Stimulated activated CD4-positive, alpha-beta T cell treated with anti-CD3 and anti-CD28 coated beads, Interleukin-2, amount 100 ng/mL, for 4 hours (primary cell): ENCODE measurements at places on chromosomes 7 and 10.

DNA sequence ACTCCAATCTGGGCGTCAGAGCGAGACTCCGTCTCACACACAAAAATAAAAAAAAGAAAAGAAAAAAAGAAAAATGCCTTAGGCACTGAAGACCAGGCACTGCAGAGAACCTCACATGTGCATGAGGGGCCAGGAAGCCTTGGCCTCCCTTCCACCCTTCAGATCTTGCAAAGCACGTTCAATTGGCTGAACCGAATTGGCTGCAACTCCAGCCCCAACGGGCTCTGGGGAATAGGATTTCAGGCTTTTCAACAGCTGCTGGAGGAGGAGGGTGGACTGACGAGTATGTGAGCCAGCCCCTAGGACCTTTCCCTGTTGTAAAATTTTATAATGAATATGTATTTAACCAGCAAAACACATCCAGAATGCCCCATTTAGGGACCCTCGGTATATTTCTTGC, 16.7 kb downstream of the TMEM120A start:
- no peak for DNase-seq

- no peak for DNase-seq
Observed at GRCh38 chr10:74771054-74771453, 55.3 kb upstream of the KAT6B start.

DNA sequence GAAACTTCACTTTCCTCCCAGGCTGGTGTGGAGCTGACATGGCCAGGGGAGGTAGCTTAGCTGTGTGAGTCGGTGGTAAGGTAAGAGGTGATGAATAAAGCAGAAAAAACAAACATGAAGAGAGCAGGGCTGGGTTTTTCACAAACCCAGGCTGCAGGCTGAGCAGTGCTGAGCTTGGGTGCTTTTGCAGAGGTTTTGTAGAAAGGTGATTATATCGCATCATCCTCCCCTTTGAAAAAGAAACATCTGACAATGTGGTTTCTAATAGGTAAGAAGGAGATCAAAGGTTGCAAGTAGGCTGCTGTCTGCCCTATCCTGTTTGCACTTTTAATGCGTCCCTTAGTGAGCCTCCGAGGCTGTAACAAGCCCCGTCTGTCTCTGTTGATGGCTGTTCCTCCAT, 69.6 kb upstream of the GRM8 start:
- no peak for DNase-seq

GRCh38 chr10:14414901-14415300, 84.2 kb upstream of the FRMD4A start:
- no peak for DNase-seq

DNA sequence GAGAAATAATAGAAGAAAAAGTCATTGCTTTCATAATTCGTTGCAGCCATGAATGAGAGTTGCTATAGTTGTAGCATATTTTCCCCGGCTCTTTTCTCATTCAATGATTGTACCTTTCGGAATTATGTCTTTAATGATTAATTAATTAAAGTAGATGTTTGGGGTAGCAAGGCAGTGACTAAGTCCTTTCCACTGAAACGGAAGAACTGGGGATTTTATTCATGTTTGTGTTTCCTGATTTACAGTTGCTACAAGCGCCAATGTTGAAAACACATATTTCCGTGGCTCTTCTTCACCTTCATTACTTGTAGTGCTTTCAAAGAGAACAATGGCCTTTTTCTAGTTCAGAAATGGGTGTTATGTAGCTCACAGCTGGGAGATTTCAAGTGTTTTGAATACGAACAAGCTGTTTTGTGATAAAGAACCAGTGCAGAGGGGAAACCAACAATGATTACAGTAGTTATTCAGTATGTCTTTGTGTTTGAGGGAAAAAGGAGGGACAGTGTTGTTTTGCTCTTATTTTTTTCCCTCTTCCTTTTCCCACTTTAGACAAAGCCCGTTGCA, 153.5 kb downstream of the NSUN6 start:
- no peak for DNase-seq

DNA sequence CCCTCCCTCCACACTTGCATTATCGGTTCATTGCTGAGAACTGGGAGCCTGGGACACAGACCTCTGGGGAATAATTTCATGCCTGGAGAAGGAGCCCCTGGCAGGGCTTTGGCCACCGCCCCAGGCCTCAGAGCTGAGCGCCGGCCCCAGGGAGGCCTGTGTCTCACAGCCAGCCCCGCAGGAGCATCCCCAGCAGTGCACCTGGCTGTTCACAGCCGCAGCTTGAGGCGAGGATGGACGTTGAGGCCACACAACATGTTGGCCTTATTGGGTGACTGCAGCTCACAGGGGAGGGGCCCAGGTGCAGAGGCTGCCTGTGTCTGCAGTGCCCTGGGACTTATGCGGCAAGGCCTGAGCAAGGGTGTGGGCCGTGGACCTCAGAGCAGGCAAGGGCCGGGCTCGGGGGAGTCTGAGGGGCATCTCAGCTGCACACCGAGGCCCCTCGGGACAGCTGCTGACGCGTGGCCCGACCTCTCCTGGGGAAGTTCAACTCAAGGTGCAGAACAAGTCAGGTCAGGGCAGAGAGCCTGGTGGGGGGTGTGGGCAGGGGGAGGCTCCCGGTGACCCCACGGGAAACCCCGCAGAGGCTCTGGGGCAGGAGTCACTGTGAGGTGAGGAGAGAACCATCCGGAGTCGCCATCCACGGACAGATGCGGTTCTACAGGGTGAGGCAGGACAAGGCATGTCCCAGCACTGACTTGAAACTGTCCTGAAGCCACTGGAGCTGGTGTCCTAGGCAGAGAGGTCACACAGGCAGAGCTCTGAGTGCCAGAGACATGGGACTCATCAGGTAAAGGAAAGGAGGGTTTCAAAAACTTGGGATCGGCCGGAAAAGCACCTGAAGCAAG, 13.1 kb upstream of the UBE3C start:
- DNase-seq, result no peak

- no peak for DNase-seq
Observed at GRCh38 chr7:141317033-141317585, 234.1 kb upstream of the AGK start.

DNA sequence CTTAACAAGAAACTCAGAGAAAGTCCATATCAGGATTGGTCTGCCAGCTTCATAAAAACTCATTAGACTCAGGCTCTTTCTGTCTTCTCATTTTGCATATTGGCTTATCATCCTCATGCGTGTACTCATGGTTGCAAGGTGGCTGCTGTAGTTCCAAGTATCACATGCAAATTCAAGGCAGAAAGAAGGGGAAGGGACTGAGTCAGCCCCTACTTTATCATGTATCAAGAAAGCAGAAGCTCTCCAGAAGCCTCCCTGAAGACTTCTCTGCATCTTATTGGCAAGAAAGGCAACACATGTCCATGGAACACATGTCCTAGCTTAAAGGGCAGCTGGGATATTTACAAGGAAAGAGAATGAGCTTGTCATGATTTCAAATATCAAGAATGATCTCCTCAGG, 19.4 kb upstream of the EZH2 start:
- DNase-seq, result no peak

DNA sequence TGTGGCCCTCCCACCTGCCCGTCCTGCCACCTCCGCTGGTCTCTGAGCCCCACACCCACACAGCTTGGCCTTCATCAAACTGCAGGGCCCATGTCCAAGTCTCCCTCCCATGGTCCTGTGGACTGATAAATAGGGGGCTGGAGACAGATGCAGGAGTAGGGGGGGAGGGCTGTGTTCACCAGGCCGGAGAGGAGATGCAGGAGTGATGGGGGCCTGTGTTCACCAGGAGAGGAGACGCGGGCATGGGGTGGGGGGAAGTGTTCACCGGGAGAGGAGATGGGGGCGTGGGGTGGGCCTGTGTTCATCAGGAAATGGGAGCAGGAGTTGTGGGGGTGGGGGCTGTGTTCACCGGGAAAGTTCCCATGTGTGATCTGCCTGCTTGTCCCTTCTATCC, 37.0 kb downstream of the JAKMIP3 start:
- DNase-seq, result no peak

DNA sequence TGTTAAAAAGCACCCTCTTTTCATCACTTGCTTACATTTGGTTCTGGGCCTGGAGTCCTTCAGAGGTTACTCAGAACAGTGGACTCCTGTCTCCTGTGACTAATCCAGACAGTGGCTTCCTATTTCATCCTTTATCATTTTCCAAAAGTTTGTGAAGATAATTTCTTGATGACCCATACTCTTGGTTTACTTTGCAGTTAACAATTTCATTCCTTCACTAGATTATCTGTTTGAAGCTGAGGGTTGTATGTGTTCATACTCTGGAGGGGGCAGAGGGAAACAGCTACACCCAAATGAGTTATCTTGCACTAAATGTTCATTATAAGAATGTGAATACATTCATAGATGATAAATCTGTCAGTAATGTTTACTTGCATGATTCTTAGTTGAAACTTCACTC, 124.7 kb downstream of the ZNF248 start:
- no peak for DNase-seq

- no peak for DNase-seq
Observed at GRCh38 chr7:106225856-106226255, 58.9 kb downstream of the NAMPT start.

DNA sequence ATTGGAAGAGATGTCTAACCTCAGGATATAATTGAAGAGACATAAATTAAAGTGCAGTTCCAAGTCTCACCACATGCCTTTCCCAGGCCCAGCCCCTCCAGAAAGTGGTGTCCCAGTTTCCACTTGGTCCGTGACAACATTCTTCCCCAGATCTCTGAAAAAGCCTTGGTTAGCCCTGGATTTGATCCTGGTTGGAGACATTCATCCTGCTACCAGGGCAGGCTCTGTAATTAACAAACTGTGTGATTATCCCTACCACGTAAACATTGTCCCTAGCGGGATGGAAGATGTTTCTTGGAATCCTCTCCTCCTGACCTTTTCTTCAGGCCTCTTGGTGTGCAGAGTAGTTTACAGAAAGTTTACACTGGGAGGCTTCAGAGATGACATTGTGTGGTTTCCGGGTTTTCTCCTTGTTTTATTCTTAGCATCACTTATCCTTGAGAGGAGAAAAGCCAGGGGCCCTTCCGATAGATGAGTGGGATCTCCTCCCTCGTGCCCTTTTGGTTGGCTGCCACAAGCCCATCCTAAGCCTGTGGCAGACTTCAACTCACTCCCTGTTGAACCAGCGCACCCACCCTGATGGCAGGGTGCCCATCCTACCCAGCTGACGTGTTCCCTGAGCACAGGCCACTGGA, 83.8 kb downstream of the COL13A1 start:
- no peak for DNase-seq

DNA sequence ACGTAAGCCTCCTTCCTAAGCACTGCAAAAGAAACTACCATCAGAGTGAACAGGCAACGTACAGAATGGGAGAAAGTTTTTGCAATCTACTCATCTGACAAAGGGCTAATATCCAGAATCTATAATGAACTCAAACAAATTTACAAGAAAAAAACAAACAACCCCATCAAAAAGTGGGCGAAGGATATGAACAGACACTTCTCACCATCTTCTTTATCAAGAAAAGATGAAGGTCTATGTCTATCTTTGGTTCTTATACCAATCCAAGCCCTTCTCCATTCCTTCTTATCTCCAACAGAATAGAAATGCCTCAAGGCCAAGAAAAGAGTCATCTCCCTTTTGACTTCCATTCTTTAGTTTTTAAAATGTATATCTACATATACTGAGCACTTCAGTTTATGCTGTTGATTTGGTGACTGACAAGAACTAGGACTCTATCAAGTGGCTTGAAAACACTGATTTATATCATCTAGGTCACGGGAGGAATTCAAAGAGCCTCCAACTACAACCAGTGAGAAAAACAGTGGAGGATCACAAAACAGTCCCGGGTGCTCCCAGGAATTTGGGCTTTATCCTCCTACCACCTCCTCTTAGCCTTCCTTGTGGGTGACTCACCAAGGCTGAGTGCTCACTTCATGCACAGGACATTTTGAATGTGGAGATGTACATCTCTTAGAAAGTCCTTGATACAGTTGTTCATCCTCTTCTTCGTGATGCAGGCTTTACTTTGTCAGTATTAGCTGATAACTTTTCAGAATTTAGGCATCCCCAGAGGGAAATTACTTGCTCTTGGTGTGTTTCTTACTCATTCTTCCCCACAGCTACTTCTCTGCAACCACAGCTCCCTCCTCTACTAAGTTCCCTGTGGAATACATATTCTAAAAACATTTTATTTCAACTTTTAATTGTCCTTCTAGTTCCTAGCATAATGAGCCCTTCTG, 15.4 kb downstream of the TAS2R41 start:
- no peak for DNase-seq

- no peak for DNase-seq
Observed at GRCh38 chr7:76386691-76387260, 22.7 kb downstream of the SSC4D start.

GRCh38 chr7:32142649-32143048, 72.4 kb upstream of the PDE1C start:
- no peak for DNase-seq

- no peak for DNase-seq
Observed at GRCh38 chr10:6174201-6174874, 28.4 kb upstream of the PFKFB3 start.

- no peak for DNase-seq
Observed at GRCh38 chr7:135938563-135938962, 38.6 kb downstream of the MTPN start.

DNA sequence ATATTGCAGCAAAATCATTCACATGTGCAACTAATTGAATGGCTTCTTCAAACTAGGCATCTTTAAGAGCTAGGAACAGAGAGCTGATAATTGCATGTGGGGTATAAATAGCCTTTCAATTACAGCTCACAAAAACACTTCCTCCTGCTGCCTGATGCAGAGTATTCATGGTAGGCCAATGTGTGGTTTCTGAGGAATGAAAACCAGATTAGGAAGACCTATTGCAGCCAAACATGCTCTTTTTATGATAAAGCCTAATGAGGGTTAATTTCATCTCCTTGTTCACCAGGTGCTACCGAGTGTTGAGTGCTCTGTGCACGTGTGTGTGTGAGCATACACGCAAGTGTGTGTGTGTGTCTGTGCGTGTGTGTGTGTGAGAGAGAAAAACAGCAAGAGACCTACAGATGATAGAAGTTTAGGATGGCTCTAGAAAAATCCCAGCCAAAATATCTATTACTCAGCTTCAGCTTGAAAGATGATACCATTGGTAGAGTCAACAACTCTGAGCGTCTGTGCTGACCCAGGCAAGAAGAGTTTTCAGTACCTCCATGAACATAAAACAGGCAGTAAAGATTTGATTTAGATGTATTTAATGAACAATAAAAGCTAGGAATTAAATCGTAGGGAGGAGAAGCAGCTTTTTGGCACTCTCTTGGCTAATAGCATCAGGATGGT, 448.5 kb upstream of the ANKRD30A start:
- no peak for DNase-seq

- DNase-seq, result no peak
Observed at GRCh38 chr7:134293002-134293740, 23.6 kb downstream of the SLC35B4 start.

- DNase-seq, result no peak
Observed at GRCh38 chr7:46389146-46389545, 468.1 kb upstream of the IGFBP3 start.

DNA sequence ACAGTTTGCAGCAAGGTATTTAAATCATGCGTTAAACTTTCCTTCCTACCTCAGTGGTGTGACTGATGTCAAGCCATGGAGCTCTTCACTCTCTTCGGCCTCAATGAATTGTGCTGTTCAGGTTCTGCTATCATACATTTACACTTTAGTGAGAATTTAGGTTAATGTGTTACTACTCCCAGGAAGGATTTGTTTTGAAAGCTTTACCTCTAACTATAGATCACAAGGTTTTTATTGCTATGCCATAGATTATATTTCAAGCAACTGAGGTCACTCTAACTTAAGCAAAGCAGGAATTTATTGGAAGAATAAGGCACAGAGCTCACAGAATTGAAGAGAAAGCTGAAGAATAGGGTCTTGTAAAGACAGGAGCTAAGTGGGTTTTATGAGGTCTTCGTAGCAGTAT, 11.0 kb upstream of the ADD3 start:
- no peak for DNase-seq
